Activated CD8-positive, alpha-beta T cell treated with anti-CD3 and anti-CD28 coated beads for 36 hours (primary cell): ENCODE measurements at places on chromosomes 1 and 21.

DNA sequence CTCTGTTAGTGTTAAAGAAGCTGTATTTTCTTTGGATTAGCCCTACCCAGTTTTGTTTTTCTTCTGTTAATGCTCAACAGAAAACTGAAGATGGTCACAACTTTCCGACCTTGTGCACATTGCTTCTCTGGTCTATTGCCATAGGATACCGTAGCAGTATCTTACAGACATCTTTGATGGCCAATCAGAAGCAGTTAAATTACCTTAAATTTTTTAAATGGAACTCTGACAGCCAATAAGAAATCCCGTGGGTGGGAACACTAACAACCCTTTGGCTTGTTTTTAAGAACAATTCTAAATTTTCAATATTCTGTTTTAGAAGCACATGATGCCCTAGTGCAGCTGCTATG is 17.2 kb downstream of the NFYC start:
- peak overlapping the region; percentile 94 for H3K27ac ChIP-seq
- peak overlapping the region; percentile 93 for H3K4me3 ChIP-seq
- H3K27me3 ChIP-seq: no peaks in the 10 kb centered on the region
- H3K36me3 ChIP-seq: peaks cover 24% of the 10 kb centered on the region
- peaks cover 66% of the 10 kb centered on the region for H3K4me1 ChIP-seq

GRCh38 chr21:28810826-28811524 is 181.7 kb downstream of the LTN1 start:
- H3K4me3 ChIP-seq: no peak overlapping the region
- no peaks in the 10 kb centered on the region for H3K4me1 ChIP-seq
- H3K27me3 ChIP-seq: no peaks in the 10 kb centered on the region
- H3K27ac ChIP-seq: no peak overlapping the region
- peaks cover 20% of the 10 kb centered on the region for H3K36me3 ChIP-seq

- no peaks in the 10 kb centered on the region for H3K27me3 ChIP-seq
- DNase-seq: no peak
- peaks cover 6% of the 10 kb centered on the region for H3K36me3 ChIP-seq
- peaks cover 76% of the 10 kb centered on the region for H3K4me1 ChIP-seq
- H3K4me3 ChIP-seq: no peak overlapping the region
These were observed 142.9 kb downstream of the TOMM20 start for GRCh38 chr1:234985516-234986294.

- no peaks in the 10 kb centered on the region for H3K36me3 ChIP-seq
- no peak overlapping the region for H3K4me3 ChIP-seq
- no peaks in the 10 kb centered on the region for H3K27me3 ChIP-seq
- DNase-seq: no peak
These were observed 614.0 kb upstream of the CHRM3 start for GRCh38 chr1:238772322-238772721.
